ENCODE measurements at places on chromosomes 7 and 10.

DNA sequence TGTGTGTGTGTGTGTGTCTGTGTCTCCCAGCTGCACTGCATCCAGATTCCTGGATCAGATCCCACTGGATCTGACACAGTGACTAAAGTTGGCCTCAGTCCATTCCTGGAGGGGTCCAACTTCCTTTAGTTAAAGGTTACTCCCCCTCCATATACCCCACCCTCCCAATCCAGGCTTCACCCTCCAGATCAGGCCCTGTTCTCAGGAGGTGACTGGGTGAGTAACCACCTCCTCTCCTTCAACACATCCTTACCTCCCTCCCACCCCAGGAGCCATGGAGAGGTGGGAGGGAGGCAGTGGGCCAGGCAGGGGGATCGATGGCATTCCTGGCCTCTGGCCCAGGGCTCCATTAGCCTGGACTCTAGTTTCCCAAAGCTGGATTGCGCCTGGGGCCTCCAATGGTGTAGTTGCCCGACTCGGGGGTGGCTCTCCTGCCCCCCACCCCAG is 11.3 kb downstream of the KCNIP2 start:
- no peak for DNase-seq

GRCh38 chr10:72272689-72273409 is 875 bp upstream of the DDIT4 start:
- DNase-seq: peak; percentile 58

DNA sequence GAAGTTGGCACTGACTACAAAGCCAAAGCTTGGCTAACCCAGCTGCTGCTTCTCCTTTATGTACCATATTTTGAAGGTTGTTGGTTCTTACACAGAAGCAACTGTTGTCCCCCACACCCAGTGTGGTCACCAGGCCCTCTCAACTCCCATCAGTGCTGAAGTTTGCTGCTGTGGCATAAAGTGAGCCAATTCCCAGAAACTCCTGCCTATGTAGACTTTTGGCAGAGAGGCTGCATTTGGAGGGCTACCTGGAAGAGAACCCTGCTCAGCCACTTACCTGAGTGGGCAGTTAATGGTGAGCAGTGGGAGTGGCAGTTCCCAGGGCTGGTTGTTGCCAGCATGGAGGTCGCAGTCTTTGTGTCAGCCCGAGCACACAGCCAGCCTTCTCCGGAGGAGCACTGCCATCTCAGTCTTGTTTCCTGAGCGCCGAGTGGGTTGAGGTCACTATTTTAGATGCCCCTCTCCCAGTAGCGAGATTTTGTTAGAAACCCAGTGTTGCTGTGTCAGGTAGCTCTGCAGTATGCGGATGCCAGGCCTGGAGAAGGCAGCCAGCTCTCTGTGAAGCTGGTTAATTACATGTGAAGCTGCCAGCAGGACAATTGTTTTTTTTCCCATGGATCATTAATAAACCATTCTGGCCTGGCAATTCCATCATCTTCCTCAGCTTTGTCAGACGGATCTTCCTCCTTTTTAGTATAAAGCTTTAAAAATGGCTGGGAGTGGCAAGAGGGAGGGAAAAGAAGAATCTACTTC is 24.5 kb downstream of the LRRC4 start:
- no peak for DNase-seq

DNA sequence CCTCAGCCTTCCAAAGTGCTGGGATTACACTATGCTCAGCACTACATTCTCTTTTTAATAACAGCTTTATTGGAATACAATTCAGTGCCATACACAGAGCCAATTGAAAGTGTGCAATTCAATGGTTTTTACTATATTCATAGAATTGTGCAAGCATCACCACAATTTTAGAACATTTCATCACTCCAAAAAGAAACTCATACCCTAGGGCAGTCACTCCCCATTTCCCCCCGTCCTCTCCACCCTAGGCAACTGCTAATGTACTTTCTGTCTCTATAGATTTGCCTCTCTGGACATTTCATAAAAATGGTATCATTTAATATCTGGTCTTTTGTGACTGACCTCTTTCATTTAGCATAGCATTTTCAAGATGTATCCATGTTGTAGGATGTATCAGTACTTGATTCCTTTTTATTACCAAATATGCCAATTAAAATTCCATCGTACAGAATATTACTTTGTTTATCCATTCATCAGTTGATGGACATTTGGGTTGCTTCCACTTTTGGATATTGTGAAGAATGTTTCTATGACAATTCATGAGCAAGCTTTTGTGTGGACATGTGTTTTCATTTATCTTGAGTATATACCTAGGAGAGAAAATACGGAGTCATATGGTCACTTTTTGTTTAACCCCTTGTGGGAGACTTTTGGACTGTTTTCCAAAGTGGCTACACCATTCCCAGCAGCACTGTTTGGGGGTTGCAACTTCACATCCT is 6.3 kb upstream of the XPNPEP1 start:
- no peak for DNase-seq

GRCh38 chr7:31487071-31487470 is 26.8 kb upstream of the ITPRID1 start:
- DNase-seq: no peak

DNA sequence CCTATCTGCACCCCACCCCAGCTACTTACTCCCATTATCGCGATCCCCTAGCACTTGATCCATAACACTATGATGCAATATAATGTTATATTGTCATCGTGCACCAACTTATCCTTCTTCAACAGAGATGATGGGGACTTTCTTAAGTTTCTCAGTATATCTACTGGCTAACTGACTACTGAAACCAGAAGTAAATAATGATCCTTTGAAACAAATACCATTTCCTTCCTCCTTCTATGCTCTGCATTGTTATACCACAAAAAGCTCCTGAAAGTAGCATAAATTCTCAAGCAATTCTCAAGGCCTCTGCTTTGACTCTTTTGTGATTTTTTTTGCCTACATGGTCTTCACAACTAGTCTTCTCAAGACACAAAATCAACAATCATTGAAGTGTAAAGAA is 68.9 kb downstream of the HTR7 start:
- DNase-seq: no peak

DNA sequence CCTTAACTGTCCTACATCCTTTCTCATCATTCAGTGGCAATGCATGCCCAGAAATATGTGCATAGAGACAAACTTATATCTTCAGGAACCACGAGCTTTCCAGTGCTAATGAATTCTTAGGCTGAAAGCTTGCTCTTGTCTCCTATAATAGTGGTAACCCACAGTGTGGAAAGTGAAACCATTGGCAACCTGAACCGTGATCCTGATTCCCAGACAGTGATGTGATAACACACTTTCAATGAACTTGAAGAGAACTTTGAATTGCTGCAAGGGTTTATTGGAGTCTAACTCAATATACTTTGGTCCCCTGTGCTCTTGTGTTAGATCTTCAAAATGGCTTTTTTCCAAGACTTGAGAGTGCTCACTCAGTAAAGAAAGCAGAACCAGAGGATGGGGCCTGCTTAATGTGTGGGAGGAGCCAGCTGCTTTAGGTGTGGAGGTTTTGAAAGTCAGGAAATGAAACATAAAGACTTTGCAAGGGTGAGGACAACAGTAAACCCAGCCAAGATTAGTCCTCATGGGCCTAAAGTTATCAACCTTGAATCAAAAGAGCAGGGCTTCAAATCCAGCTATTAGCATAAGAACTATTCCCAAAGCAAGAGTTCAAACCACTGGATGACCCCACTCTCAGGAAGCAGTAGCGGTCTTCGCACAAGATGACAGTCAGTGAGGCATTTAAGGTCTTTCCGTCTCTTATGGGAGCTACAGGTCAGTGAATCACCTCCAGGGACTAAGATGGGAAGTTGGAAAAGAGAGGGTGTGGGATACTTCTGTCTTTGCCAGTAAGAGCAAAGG is 332.4 kb upstream of the NRP1 start:
- DNase-seq: no peak

- no peak for DNase-seq
Measured at GRCh38 chr10:3206511-3207157, 34.1 kb upstream of the PITRM1 start.

- DNase-seq: no peak
Measured at GRCh38 chr10:15035385-15036301, 8.1 kb upstream of the OLAH start.

DNA sequence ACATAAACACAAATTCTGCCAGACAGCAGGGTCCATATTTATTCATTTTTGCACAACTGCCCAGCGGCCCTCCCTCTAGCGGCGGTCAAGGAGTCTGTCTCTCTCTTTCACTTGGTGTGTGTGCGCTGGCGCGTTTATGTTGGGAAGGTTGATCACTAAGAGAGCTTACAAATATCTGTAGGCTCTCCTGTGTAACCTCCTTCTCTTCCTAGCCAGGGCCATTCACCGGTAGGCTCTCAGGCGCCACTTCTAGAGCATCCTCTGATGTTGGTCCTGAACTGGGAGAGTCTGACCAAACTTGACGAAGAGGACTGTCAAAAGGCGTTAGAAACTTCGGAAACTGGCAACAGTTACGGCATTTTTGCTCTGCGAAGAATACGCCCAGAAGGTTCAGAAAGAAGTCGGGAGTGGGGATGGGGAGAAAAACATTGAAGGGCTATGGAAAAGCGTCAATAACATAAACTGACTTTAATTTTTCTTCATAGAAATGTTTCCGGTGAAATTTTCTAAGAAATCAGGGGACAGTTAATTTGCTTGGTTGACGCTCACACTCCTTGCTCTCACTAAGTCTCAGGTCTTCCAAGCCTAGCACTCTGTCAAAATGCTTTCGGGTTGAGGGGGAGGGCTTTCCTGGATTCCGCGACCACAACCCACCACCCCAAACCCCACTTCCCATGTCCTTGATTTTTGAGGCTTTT is 731.1 kb downstream of the ZWINT start:
- DNase-seq: no peak

- no peak for DNase-seq
Measured at GRCh38 chr7:54559401-54559800, 17.2 kb downstream of the VSTM2A start.

GRCh38 chr10:106959521-106959920 is 205.0 kb downstream of the SORCS1 start:
- no peak for DNase-seq

DNA sequence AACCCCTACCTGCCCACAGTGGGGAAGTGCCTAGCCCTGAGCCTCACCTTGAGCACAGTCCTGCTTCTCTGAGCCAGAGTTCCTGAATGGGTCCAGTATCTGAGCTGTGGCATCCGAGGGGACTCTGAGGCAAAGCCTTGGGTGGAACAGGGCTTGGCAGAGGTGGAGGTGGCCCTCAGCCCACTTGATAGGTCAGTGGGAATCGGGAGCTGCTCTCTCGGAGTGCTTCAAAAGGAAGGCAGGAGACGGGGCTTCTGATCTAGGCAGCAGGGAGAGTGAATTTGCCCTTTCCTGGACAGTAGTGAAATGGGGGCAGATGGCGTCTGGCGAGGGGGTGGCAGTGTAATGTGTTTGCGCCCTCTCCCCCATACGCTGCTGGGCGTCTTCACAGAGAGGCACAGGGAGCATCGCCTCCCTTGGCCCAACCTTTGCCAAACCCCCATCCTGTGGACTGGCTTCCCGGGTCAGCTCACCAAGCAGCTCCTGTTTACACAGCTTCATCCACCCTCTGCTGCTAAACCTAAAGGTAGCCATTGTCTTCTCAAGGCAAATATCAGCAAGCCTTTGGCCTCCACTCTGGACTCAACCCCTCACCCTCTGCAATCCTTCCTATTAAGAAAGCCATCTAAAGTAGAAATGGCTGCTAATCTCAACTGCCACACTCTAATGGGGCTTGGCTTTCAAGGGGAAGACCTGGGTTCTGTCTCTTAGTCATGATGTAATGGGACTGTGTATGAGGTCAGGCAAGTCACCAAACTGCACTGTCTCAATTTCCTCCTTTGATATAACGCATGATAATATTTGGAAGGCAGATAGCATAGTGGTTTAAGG is 21.1 kb upstream of the VDAC2 start:
- no peak for DNase-seq

- no peak for DNase-seq
Measured at GRCh38 chr7:32427769-32428291, 62.4 kb downstream of the LSM5 start.

DNA sequence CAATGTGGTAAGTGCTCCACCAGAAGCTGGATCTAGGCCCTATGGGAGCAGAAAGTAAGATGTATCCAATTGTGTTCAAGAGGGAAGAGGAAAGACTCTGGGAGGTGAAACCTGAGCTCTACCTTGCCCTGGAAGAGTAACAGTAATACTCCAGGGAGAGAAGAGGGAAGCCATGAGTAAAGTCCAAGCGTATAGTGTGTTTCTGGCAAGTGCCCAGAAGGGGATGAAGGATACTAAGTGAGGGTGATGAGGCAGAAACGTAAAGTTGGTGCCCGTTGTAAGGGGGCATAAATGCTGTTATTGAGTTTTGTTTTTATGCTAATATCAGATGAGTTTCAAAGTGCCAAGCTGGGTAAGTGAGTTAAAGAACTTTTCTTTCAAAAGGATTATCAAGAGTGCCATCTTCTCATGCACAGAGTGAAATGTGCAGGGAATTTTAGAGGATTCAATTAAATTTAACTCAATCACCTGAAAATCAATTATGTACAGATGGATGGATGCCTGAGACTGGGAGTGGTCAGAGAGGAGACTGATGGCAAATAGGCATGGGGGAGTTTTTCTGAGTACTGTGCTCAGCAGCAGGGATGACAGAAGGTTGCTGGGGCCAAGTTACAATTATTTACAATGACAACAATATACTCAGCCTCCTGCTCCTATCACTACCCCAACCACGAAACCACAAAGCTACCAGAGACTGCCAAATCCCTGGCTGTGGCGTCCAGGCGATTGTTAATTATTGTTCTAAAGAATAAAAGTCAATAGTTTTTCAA is 123.3 kb upstream of the LAMB4 start:
- DNase-seq: no peak

DNA sequence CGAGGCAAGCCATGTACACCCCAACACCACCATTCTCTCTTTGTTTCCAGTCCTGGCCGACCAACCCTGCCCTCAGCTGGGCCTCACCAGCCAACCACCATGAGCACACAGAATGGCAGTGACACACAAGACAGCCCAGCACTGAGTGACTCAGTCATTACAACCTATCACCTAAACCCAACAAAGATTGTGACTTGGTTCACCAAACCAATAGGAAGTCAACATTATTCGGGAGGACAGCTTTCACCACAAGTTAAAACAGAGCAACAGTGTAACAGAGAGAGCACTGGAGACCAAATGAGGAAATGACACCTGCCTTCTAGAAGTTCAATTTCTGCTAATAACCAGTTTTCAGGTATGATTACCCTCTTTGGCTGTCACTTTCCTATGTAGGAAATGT is 72.1 kb downstream of the DNMBP start:
- DNase-seq: no peak

GRCh38 chr10:90968328-90969081 is 47.6 kb upstream of the ANKRD1 start:
- no peak for DNase-seq

GRCh38 chr10:128318366-128318765 is 192.1 kb upstream of the MKI67 start:
- DNase-seq: no peak

GRCh38 chr7:44645696-44646095 is 39.3 kb downstream of the OGDH start:
- DNase-seq: no peak

- no peak for DNase-seq
Measured at GRCh38 chr10:71575451-71575850, 144.1 kb downstream of the C10orf105 start.

GRCh38 chr7:128923411-128923800 is 12.9 kb upstream of the KCP start:
- DNase-seq: no peak

- no peak for DNase-seq
Measured at GRCh38 chr10:121796342-121796741, 131.5 kb downstream of the ATE1 start.

GRCh38 chr10:25934621-25935139 is 651 bp downstream of the MYO3A start:
- DNase-seq: no peak

GRCh38 chr10:83375274-83375673 is 764.0 kb upstream of the GHITM start:
- DNase-seq: no peak

GRCh38 chr7:140275069-140275965 is 98.5 kb upstream of the KDM7A start:
- no peak for DNase-seq

All from SW 1271 (cell line).